ENCODE measurements at places on chromosomes 3 and 15.
A peak's percentile ranks its signal among the peaks of the same experiment; 100 is the strongest.

DNA sequence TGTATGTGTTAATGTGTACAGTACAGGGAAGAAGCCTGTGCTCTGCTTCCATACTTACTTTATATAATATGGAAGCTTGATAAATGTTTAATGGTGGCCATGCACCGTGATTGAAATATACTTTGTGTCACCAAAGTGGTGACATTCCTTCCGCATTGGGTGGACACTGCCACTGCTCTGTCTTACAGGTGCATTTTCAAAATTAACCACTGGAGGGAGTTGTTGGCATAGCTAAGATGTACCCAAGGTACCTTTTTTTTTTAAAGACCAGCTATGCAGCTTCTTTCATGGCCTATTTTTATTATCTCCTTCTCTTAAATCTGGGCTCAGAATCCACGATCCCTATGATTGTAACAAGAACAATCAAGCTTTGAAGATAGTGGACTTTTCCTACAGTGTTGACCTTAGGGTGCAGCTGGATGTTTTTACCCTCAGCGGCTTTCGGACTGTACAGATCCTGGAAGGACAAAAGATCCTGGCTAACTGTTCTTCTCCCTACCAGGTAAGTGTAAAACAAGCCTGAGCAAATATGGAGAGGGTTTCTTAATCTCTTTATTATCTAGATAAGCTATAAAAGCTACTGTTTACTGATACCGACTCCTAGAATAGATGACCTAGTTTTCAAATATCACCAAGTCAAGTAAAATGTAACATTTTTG lies 21.6 kb upstream of the PAK6 start:
- DNase-seq: peak; percentile 38

- no peak for DNase-seq
Observed at GRCh38 chr15:77974416-77975331, 102.8 kb downstream of the TBC1D2B start.

DNA sequence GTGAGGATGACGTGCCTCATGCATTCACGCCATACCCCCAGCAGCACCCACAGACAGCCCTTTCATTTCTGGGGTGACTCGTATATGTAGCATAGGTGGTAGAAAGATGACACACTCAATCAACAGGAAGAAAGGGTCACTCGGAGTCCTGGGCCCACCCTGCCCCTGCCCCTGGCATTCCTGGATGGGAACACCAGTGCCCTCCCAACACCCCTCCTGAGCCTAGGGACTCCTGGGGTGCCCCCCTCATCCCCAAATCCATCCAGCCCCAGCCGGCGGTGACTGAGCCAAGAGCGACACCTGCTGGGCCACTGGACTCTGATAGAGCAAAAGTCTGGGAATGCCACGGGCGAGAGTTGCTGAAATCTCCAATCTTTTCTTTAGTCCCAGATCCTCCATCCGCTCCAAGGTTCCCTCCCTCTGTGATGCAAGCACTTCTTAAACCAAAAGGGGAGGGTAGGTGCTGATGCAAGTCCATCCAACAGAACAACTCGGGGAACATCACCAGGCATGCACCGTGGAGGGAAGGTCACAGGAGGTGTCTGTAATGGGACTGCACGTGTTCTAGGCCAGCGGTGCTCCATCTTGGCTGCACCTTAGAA lies 31.1 kb downstream of the ACAN start:
- peak; percentile 47 for DNase-seq

- no peak for DNase-seq
Observed at GRCh38 chr3:53700441-53700840, 145.8 kb downstream of the CHDH start.

DNA sequence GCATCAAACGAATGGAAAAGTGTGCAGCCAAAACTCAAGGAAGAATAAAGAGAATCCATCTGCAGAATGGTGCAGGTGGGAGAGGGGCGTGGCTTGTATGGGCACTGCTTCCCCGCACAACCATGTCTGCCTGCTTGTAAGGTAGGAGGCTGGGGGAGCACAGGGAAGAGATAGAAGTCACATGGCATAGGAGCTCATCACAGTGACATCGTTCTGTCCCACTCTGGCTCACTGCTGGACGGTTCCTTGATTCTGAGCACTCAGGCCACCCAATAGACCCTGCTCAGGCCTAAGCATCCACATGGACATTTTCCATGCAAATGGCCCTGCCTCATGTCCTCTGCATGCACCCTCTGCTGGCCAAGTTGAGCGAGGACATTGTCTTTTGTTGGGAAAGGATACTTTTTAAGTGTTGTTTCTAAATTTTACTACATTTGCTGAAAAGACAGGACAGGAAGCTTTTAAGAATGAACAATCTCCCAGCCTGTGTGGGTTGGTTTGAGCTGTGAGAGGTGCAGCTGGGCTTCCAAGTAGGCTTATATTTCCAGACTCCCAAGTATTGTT lies 3.1 kb downstream of the MYLK start:
- DNase-seq: no peak

- no peak for DNase-seq
Observed at GRCh38 chr3:12138044-12138443, 20.7 kb downstream of the TIMP4 start.

GRCh38 chr3:34357461-34357860 lies 559.0 kb downstream of the PDCD6IP start:
- DNase-seq: no peak

GRCh38 chr3:112751564-112752512 lies 94.8 kb downstream of the CD200R1L start:
- no peak for DNase-seq

DNA sequence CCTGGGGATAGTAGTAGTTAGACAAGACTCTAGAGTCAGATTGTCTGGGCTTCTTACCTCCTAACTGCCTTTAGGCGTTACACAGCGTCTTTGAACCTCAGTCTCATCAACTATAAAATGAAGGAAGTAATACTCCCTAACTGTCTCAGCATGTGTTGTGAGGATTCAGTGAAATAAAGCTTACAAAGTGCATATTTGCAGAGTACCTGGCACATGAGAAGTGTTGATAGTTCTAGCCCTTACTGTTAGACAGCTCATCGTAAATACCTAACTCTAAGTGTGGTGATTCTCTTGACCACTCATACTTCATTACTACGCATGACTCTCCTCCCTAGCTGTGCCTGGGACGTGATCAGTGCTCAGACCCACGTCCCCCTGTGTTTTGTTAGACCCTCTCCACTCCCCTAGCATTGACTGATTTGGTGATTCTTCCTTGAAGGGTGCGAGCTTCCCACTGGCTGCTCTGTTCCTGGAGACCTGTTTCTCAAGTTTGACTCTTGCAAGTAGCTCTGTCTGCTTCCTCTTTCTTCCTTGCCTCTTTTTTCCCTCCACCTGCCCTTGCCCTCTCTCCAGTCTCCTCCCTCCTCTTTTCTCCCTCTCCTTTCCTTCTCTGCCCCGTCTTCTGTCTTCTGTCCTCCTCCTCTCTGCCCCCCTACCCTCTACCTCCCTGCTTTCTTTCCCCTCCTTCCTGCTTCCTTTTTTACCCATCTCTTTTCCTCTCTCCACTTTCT lies 124.2 kb downstream of the SLC25A26 start:
- DNase-seq: no peak

DNA sequence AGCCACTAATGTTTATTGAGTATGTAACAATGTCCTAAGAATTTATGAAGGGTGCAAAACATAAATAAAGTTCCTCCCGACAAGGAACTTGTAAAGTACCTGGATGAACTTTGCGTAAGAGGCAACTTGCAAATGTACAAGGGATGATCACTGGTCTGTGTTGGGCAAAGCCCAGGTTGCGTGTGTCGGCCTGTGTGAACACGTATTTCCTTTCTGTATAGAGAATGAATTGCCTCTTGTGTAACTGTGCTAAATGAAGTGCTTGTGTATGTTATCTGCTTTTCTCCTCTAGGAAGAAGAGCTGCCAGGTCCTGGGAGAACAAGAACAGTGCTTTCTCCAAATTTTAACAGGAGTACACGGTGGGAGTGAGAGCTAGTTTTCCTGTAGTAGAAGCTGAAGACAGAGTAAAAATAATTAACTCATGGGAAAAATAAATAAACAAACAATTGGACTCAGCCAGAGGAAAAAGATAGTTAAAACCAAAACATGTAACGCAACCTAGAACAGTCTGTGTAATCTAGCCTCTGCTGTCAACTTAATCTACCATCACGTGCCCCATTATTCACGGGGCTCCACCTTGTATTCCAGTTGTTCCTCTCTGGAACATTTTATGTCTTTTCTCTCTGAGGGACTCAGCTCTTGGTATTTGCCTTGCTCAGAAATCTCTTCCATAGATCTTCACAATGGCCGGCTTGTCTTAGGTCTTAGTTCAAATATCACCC lies 83.7 kb upstream of the RASGRP1 start:
- no peak for DNase-seq

- DNase-seq: no peak
Observed at GRCh38 chr3:44772099-44772442, 10.5 kb downstream of the KIF15 start.

GRCh38 chr3:141933421-141934300 lies 57.2 kb downstream of the ATP1B3 start:
- no peak for DNase-seq

GRCh38 chr3:172591125-172591605 lies 67.9 kb upstream of the TNFSF10 start:
- no peak for DNase-seq

- DNase-seq: no peak
Observed at GRCh38 chr3:128226795-128227395, 73.6 kb downstream of the EEFSEC start.

- DNase-seq: no peak
Observed at GRCh38 chr3:188916934-188917401, 254.8 kb upstream of the TPRG1 start.

DNA sequence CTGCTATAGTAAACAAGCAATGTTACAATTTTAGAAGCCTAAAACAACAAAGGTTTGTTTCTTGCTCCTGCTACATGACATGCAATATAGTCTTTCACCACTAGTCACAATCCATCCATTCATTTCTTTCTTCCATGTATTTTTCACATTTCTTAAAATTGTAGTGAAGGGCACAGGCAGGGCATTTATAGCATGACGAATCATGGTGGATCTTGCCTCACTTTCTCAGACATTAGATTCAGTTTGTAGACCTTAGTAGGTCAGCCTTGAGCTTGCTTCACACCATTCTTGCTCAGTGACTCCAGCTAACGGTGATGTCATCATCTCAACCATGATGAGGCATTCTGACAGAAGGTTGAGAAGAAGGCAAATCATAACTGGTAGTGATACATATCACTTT lies 546.8 kb downstream of the TBL1XR1 start:
- DNase-seq: no peak

DNA sequence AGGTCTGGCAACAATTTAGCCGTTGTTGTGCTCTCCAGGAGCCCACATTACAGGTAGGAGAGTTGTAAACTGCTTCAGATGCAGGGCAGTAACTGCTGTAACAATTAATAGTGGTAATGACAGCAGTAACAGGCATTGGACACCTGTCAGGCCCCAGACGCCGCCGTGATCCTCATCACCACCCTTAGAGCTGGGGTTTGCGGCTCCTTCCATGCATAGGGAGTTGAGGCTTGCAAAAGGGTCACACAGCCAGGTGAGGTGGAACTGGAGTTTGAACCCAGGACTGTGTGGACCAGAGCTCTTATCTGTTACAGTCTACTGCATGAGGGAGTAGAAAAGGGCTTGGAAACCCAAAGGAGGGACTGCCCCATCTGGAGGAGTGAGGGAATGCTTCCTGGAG lies 26.8 kb upstream of the NR2C2 start:
- DNase-seq: no peak

- DNase-seq: no peak
Observed at GRCh38 chr15:28886431-28887338, 911 bp downstream of the APBA2 start.

DNA sequence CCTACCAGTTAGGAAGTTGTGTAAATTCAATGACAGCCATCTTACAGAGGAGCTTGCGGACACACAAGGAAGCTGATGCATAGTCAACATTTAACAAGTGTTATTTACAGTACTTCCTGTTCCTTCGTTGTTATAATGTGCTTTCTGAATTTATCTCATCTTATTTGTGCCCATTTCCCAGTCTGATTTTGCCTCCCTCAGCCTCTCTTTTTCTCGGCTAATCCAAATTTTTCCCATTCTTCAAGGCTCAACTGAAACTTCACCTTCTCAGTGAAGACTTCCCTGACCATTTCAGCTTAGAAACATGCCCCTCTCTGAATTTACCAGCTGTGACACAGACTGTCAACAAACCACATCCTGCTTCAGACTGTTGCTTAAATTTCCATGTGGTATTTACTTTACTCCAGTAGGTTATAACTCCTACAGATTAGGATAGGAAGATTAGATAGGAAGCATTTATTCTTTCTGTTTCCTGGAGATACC lies 55.7 kb upstream of the CP start:
- no peak for DNase-seq

DNA sequence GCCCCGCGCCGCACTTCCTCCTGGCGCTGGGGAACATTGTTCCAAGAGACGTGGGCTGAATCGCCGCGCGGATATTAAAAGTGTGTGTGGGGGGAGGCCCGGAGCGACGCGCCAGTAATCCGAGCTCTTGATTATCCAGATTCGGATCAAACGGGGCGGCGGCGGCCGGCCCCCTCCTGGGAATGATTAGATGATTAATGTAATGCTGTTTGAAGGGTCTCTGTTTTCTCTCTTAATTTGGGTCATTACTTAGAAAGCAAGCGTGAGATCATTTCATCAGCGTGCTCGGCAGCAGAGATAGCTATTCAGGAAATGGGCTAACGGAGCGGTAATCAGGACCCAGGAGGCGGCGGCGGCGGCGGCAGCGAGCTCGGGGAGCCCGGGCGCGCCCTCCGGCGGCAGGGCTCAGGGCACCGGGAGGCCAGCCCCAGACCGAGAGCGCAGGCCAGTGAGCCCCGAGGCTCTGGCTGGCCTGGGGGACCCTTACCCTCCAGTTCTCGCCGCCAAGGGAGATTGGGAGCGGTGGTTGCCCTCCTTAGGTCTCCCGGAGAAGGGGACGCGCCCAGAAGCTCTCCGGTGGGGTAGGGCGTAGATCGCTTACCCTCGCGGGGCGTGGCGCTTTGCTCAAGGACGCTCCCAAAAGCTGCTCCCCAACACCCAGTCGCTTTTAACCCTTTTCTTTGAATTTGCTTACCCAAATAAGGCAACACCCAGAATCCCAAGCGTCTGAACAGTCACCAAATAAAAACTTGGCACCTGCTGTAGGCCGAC lies 4.5 kb downstream of the FEZF2 start:
- DNase-seq: no peak

GRCh38 chr3:195236076-195236798 lies 34.7 kb downstream of the XXYLT1 start:
- DNase-seq: peak; percentile 5

DNA sequence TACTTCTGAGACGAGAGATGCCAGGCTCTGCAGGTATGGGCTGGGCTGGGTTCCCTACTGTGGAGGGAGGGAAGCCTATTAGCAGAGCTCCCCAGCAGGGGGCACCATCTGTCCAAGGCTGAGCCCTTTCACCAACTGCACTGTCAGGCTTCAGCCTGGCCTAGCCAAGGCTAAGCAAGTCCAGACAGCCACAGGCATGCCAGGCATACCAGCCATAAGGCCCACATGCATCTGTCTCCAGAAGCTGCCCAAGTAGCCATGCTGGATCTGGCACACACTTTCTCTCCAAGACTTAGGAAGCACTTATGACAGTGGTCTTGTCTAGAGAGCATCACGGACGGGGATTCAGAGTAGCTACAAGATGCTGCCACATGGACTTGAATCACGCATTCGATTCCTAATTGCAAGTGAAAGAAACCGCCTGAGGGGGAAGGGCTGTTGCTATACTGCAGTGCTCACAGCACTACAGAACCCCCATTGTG lies 28.3 kb downstream of the RUVBL1 start:
- DNase-seq: peak; percentile 72

- no peak for DNase-seq
Observed at GRCh38 chr3:114846252-114846651, 300.8 kb downstream of the ZBTB20 start.

Data from uterus (tissue), 4 donors.